Brain microvascular endothelial cell (primary cell): ENCODE measurements at places on chromosomes 7 and 10.
A peak's percentile ranks its signal among the peaks of the same experiment; 100 is the strongest.

- DNase-seq: no peak
These were observed at the start of gene SHOC2 for GRCh38 chr10:110919349-110919931. Gene SHOC2, plus strand, starts transcription at chr10:110919604. Its CDS starts 44,755 bp downstream, at chr10:110964359.

DNA sequence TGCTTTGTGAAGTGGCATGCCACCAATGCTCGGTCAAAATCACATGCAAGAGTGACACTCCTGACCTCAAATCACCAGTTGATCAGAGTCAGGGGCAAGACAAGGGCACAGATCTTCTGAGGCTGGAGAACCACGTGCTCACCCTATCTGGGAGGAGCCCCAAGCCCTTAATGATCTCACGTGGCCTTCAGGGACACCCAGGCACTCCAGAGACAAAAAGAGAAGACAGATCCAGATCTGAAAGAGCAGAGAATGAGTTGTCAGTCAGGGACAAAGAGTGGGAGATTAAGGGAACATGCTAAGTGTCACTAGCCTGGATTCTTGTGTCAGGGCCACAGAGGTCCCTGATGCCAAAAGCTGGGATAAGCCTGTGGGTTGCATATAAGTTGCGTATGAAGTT, 134.3 kb downstream of the PLXNA4 start:
- DNase-seq: no peak

GRCh38 chr7:141402277-141402996, 148.8 kb upstream of the AGK start:
- no peak for DNase-seq

DNA sequence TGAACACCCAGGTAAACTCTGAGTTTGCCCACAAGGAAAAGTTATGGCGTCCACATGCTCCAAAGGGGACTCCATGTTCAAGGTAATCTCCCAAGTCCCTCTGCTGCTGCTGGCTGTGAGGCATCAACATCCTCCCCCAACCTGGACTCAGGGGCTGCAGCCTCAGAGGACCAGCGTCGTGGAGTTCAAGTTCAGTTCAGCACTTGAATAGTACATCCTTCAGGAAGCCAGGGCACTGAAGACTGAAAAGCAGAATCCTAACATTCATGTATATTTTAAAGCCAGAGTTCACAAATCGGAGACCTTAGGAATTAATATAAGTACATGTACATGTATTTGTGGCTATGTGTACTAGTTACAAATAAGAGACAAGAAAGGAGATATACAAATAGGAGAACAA, 90.4 kb downstream of the PTPRE start:
- no peak for DNase-seq

DNA sequence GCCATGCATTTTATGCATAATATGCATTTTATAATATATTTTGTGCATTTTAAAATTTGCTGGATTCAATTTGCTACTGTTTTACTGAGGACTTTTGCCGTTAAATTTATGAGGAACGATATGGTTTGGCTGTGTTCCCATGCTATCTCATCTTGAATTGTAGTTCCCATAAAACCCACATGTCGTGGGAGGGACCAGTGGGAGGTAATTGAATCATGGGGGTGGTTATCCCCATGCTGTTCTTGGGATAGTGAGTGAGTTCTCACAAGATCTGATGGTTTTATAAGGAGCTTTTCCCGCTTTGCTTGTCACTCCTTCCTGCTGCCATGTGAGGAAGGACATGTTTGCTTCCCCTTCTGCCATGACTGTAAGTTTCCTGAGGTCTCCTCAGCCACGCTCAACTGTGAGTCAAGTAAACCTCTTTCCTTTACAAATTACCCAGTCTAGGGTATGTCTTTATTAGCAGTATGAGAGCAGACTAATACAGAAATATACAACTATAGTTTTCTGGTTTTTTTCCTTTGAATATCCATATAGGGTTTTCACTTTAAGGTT, 201.4 kb upstream of the SH2B2 start:
- DNase-seq: no peak

- no peak for DNase-seq
These were observed 98.6 kb upstream of the MKX start for GRCh38 chr10:27844223-27844622.

- DNase-seq: no peak
These were observed 145.0 kb downstream of the ADAM12 start for GRCh38 chr10:126243306-126243705.

GRCh38 chr7:130961128-130961601, 227.2 kb upstream of the KLF14 start:
- DNase-seq: peak; percentile 28
